ENCODE measurements at places on chromosomes 2 and 18.

DNA sequence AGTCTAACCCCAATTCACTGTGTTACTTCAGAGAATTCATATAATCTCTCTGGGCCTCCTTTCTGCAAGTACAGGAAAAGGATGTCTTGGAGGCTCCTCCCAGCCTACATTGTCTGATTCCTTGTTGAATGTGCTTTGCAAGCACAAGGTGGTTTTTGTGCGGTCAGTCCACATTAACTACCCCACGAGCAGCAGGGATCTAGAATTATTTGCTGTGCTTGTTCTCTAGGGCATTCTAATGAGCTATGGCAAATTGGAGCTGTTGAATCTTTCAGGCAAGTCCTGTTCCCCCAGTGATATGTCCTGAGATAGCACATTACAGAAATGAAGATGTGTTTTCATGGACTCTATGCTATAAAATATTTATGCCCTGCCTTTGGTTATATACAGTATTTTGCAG, 349.4 kb downstream of the SLC4A3 start:
- no peak for DNase-seq

GRCh38 chr2:183474912-183475695, 350.9 kb downstream of the NUP35 start:
- DNase-seq, result no peak

- peak; percentile 72 for DNase-seq
Observed at GRCh38 chr18:44602845-44603244, 77.8 kb upstream of the SETBP1 start.

- no peak for DNase-seq
Observed at GRCh38 chr18:24214144-24214543, 75.3 kb downstream of the CABYR start.

DNA sequence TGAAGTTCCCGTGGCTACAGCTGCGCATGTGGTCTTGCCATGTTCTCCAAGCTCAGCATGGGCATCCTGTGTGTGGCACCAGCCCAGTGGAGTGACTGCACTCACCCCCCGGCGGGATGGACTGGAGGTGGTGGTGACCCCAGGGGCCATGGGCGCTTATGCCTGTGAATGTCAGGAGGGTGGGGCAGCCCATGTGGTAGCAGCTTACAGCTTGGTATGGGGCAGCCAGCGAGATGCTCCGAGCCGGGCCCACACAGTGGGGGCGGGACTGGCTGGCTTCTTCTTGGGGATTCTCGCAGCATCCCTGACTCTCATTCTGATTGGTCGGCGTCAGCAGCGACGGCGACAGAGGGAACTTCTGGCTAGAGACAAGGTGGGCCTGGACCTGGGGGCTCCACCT, 25.6 kb downstream of the SEMA4F start:
- no peak for DNase-seq

DNA sequence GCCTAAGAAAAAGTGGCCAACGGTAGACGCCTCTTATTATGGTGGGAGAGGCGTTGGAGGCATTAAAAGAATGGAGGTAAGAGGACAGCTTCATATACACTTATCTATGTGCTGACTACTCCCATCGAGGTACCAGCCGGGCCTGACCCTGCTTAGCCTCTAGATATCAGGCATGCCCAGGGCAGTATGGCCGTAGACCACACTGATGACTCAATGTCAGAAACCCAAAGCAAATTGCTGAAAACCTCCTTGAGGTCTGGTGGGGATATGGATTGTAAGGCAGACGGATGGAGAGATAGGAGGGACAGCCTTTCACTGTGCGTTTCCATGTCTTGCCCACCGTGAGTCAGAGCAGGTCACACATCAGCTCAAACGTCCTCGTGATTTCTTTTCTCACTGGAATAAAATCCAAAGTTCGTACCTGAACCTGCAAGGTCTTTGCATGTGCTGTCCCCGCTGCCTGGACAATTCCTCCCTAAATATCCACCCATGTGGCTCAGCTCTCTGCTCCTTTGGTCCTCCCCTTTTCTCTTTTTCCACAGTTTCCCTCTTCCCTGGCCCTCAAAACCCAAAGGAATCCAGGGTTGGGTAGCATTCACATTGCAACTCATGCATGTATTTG, 168.9 kb downstream of the ANTXR1 start:
- no peak for DNase-seq

Data from PC-3 (cell line).